Stimulated activated CD8-positive, alpha-beta memory T cell treated with anti-CD3 and anti-CD28 coated beads, Interleukin-7, amount 100 ng/mL, for 4 hours (primary cell): ENCODE measurements at places on chromosomes 12 and 14.

DNA sequence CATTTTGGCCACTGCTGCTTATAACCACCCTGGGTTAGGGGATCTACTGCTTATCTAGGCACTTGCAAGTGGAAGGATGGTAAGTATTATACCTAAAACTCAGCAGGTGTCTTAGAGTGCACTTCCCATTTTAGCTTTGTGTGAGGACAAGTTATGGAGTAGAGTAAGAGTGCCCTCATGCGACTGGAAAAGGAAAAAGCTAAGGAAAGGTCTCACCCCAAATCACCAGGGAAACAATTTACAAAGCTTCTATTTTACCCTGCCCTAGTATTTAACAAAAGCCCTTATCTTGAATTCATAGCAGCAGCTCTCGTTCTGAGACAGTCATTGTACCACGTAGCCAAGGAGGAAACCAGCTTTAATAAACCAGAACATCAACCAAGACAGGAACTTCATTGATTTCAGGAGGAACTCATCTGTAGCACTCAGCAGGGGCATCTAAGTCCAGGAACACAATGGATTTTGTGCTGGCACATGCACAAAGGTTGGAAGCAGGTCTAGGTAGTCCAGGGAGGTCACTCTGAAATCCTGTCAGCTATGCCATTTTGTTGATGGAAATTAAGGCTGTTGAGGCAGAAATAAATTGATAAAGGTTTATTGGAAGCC, 2.9 kb downstream of the RDH12 start:
- DNase-seq, result no peak

GRCh38 chr12:104570174-104570907, 113.6 kb downstream of the CHST11 start:
- DNase-seq, result no peak

DNA sequence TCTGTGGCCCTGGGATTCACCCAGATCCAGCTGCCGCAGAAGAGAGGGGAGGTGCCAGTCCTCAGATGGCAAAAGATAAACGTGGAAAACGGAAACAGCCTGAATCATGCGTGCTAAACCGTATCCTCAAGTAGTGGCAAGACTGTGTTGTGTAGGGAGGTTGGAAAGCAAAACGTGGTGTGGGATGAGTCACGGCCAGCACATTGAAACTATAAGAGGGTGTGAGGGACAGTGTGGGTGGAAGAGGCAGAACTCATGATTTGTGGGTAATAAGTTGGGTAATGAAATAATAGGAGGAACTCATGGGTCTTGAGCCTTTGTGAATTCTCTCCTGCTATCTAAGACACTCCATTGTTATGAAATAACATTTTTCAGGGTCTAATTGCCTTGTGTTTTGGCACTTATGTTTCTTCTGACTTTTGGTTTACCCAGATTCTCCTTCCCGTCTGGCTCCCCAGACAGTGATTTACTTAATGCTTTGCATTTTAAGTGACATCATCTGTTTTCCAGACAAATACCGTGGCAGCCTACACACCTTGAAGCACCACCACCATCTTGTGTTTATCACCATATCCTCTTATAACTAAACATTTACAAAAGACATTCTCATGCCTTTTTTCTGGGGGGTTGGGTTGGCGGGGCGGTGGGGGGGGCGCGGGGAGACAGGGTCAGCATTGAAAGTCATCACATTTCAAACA, 62.3 kb upstream of the PTCSC3 start:
- no peak for DNase-seq

- DNase-seq, result no peak
Observed at GRCh38 chr12:131816495-131816894, 11.7 kb upstream of the MMP17 start.

GRCh38 chr12:93149229-93149628, 220.1 kb upstream of the EEA1 start:
- no peak for DNase-seq

GRCh38 chr12:85626784-85627171, 209.4 kb downstream of the RASSF9 start:
- DNase-seq, result no peak

DNA sequence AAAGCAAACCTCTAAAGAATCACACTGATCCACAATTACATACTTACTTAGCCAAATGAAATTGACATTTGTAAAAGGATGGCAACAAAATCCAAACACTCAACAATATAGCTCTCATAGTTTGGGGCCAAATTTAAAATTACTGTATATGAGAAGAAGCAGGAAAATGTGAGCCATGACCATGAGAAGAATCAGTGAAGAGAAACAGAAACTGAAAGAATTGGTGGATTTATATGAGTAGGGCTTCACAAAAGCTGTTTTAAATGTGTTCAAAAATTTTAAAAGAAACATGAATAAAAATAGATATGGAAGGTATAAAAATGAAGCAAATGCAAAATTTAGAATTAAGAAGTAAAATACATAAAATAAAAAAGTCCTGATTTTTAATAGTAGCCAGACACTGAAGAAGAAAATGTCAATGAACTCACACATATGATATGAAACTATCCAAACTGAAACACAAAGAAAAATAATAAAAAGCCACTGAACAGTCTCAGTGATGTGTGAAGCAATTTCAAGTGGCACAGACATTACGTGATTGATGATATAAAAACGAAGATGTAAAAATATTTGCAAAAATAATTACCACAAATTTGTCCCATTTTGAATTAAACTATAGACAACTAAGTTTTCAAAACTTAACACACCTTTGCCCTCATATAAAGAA, 87.9 kb upstream of the MDGA2 start:
- DNase-seq, result no peak

DNA sequence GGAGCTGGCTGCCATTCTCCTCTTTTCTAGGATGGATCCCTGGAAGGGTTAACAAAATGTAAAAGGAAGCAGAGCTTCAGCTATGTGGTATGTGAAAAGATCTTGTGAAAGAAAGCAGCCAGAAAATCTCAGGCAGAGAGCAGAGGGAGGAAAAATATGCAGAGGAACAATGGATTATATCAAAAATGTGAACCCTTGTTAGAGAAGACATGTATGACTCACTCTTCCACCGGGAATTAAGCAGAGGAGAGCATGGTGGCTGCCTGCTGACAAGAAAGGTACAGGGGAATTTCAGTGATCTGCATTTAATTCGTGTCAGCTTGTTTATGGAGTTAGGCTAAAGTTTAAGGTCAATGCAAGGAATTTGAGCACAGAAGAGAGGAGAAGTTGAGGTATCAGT, 46.3 kb downstream of the KCNA1 start:
- no peak for DNase-seq

DNA sequence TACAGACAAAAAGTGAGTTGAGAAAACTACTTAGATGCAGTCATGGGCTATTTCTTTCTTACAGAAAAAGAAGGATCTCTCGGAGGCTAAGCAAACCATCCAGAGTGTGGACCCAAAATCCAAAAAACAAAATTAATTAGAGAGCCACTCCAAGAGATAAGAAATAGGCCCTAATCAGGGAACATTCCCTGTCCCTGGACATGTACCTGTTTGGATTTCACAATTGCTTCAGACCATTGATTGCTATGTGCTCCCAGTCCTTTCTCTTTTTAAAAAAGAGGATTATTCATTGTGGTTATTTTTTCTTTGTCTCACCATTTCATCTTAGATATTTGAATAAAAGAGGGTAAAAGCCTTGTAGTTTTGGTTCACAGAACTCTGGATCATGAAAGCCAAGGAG, 549.9 kb downstream of the ETNK1 start:
- DNase-seq, result no peak

- DNase-seq, result no peak
Observed at GRCh38 chr12:131002216-131002631, 48.5 kb downstream of the ADGRD1 start.

DNA sequence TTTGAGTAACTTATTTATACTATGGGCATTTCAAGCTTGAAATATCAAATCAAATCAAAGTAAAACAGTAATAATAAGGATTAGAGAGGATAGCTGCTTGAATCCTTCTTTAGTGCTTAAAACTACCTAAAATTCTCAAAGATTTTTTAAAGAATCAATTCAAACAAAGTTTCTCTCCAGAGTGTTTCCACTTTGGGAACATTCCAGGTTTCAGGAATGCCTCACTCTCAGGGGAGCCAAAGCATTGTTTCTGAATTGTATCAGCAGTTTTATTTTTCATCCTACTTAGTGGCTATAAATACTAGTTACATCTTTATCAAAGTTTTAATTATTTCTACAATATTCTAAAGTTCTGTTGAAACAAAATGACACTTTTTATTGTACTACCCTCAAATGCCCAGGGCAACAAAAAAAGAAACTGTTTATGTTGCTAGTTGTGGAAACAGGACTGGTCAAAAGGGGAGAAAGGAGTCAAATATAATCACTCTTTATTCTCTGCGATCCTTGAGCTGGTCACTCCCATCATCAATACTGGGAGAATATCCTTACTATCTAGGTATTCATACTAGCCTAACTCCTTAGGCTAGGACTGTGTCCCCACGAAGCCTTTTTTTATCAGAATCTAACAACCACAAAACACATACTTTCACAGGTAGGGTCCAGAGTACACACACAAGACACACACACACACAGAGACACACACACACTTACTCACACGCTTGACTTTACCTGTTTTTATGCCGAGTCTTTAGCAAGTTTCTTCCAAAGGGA, 598 bp downstream of the RASSF9 start:
- DNase-seq, result no peak

DNA sequence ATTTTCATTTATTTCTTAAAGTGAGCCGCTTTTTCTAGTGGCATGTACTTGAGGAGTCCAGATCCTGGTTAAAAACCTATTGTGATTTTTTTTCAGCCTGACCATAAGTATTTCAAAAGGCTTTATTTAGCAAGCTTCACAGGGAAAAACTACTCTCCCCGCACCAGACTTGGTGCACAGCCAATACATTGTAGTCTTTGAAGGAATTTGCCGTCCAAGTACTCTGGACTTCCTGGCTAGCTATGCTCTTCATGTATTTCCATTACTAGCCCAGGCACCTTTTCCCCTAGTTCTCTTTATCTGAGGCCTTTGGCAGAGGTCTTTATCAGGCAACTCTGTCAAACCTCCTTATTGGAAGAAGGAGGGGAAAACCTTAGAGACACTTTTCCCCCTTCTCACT, 234.7 kb downstream of the CCDC91 start:
- no peak for DNase-seq

DNA sequence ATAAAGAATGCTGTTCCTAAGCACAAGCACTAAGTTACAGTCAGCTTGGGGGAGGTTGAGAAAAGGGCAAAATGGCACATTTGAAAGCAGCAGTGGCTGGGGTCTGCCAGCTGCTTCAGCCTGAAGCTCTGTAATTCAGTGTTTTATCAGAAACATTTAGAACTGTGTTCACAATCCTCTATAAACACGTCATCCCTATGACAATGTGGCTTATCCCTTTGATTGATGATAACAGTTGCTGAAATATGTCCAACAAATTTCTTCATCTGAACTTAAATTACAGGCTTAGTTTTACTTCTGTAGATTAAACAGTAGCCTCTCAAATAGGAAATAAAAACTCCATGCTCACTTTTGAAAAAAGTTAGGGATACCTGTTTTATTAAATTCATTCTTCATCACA, 108.8 kb downstream of the VEZT start:
- no peak for DNase-seq

GRCh38 chr12:92649511-92650227, 53.1 kb upstream of the PLEKHG7 start:
- DNase-seq, result peak; percentile 27

DNA sequence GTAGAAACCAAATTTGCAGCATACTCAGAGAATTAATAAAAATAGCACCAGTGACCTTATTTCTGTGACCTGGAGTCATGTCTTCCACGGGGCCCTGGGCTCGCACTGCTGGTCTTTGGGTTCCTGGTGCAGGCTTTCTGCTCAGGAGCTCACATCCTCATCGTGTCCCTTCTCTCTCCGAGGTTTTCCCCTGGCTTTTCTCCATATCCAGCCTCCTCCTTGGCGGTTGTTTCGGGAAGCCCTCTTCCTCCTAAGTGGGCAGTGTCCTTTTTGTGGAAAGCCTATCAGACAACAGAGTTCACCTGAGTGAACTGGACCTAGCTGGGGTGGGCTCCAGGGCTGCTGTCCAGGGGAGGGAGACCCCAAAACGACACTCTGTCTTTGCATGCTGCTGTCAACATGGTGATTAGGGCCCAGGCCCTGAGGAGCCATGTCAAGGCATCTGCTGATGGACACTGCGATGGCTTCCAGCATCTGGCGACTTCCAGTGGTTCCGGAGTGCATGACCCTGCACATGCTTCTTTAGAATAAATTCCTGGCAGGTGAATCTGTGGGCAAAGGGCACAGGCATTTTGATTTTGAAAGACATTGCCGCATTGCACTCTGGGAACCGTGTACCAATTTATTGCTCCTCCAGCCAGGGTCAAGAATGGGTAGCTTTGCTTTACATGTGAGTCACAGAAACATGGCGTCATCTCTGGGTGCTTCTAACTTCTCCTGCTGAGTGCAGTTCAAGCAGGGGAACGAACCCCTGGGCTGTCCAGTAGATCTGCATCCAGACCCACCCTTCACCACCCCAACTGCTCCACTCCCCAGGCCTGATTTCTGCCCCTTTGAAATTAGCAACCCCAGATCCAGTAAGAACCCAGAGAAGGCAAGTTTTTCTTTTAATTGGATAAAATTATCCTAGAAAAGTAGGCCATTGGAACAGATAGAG, 136.8 kb downstream of the ADGRD1 start:
- no peak for DNase-seq

DNA sequence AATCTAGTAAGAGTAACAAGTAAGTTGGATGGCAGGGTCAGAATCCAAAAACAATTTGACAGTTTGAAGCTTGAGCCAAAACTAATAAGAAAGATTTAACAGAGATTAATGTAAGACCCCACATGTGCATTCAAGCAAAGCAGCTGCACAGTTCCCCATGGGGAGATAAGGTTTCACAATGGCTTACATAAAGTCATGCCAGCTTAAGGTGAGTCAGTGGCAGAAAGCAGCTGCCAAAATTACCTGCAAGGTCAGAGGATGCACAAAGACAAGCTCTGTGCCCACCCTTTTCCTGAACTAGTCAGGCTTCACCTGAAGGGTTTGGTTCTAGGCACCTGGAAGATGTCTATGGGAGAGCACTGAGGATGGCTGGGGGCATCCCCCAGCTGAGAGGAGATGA, 36.6 kb upstream of the KRT77 start:
- DNase-seq, result no peak

GRCh38 chr12:1553987-1554982, 40.1 kb downstream of the FBXL14 start:
- no peak for DNase-seq

GRCh38 chr12:92496790-92497189, 206.0 kb upstream of the PLEKHG7 start:
- no peak for DNase-seq

DNA sequence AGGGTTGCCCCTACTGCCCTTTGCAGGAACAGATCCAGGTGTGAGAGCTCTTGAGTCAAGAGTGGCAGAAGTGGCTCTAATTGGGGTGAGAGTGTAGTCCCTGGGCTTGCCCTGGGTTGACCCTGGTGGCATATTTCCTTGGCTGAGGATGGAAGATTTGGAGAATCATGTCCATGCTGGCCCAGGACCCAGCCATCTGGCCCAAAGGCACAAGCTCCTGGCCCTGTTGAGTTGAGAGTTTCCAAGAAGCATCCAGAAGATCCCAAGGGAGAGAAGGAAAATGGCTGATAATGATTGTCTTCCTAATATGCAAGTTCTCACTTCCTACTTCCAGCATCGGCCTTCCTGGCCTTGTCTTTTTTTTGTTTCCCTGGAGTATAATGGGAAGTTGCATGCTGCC, 55.5 kb upstream of the SRSF5 start:
- DNase-seq, result no peak
